ENCODE measurements at places on chromosomes 2 and 18.

DNA sequence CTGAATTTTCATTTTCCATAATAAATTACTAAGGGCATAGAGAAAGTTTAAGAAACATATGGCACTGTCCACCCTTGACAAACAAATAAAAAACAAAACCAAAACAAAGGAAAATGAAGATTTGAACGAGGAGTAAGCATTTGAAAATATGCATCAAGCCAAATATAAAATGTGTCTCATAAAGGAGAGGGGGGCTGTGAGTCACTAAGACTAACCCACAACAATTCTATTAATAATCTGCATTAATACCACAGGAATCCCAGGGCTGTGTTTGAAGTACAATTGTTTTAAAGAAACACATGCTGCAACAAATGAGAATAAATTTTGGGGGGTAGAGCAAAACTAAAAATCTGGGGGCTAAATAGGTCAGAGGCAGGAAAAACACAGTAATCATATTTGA is 53.8 kb upstream of the STK17B start:
- no peak for DNase-seq

GRCh38 chr18:77054288-77054605 is 78.3 kb downstream of the MBP start:
- no peak for DNase-seq

DNA sequence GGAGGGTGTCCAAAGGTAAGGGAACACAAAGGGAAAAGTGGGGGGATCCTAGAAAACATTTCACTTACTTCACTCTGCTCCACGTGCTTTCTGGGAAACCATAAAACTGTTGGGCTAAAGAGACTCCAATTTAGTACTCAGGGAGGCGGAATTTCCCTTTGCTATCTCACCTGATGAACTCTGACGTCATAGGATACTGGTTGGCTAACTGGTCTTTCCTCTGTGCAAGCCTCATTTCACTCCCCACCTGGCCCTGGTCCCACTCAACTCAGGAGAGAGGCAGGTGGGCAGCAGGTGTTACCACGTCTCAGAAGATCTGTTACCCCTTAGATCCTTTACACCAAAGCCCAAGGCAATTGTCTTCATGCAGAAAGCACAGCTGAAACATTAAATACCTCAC is 51.8 kb upstream of the PMAIP1 start:
- no peak for DNase-seq

- no peak for DNase-seq
Observed at GRCh38 chr2:218357236-218358177, 850 bp downstream of the CATIP start.

DNA sequence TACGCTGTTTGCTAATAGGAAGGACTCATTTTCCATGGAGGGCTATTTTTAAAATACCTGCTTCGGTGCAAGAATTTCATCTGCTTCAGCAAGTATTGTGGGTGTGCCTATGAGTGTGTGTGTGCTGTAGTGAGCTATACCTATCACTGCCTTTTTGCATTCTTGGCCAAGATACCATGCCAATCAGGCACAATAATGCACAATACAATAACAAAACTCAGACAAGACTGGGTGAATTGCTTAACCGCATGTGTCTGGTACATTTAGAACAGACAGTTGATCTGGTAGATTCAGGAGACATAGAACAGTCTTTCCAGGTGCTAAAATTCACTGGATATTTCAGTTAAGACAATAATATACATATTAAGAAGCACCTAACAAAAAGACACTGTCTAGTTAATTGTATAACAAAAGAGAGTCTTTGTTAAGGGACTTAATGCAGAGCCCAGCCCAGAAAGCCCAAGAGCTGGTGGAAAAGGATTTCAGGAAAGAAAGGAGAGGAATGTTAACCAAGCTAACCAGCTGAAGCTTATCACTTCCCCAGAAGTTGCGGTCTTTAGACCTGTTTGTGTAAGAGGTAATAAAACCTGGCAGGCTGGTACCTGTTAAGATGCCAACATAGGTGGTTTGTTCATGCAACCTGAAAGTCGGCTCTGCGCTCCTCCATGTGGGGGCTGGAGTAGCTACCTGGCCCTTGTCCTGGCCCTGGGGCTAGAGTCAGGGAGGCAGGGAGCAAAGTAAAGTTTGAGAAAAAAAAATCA is 153.3 kb upstream of the RBMS1 start:
- peak; percentile 27 for DNase-seq
